ENCODE measurements at places on chromosomes 2 and 18. TPM values are rescaled to one million over a fixed set of nuclear protein-coding genes. Genes with fewer than 3 reads are reported as not detected.

GAD1 gene
- total RNA-seq = 0.38 TPM

SERPINB11 gene
- total RNA-seq = not detected

ALKAL2 gene
- not detected for total RNA-seq

SKA1 gene
- total RNA-seq = 27.6 TPM

DLX1 gene
- total RNA-seq = not detected

PCARE gene
- total RNA-seq = not detected

CCDC102B gene
- 0.87 TPM for total RNA-seq

IL36A gene
- not detected for total RNA-seq

LONRF2 gene
- 0.03 TPM for total RNA-seq

ZAP70 gene
- total RNA-seq = 303 TPM

All from activated naive CD4-positive, alpha-beta T cell treated with anti-CD3 and anti-CD28 coated beads, Interleukin-2, amount 10 ng/mL, durations not matched to agents 5 hours and 36 hours (primary cell).